ENCODE measurements at places on chromosomes 12 and 14.

GRCh38 chr12:89153341-89153740 lies 199.0 kb downstream of the DUSP6 start:
- DNase-seq, result no peak

- DNase-seq, result no peak
Measured at GRCh38 chr14:25259470-25259869, 209.5 kb upstream of the STXBP6 start.

DNA sequence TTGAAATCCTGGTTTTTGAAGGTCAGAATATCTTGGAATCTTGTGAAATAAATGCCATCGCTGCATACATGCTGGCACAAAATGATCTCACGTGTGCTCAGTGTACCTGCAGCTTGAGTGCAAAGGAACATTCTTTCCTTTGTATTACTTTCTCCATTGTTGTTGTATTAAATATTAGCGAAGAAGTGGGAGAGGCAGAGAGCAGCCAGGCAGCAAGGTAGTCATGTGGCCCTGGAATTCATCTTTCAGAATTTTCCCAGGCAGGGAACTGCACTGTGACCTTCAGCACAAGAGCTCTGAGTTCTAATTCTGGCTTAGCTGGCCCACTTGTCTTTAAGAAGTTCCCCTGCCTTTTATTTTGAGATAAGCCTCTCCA lies 145.5 kb downstream of the PRKCH start:
- DNase-seq, result no peak

- no peak for DNase-seq
Measured at GRCh38 chr12:121550974-121551634, 29.7 kb downstream of the KDM2B start.

DNA sequence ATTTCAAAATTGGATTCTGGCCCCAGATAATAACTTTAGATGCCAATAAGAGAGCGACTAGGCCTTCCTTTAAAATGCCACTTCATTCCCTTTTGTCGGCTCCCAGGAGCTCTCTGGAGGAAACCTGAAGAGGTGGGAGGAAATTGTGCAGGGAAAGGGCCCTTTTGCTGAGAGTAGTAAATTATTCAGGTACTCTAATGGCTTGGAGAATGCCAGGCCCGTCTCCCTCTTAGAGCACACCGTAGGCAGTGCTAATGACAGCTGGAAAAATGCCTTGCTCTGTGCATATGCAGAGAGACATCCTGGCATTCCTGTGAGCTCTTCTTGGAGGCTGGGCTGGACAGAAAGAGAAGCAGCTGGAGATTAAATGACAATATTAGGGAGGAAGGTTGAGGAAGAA lies 115.0 kb upstream of the RPH3A start:
- no peak for DNase-seq

DNA sequence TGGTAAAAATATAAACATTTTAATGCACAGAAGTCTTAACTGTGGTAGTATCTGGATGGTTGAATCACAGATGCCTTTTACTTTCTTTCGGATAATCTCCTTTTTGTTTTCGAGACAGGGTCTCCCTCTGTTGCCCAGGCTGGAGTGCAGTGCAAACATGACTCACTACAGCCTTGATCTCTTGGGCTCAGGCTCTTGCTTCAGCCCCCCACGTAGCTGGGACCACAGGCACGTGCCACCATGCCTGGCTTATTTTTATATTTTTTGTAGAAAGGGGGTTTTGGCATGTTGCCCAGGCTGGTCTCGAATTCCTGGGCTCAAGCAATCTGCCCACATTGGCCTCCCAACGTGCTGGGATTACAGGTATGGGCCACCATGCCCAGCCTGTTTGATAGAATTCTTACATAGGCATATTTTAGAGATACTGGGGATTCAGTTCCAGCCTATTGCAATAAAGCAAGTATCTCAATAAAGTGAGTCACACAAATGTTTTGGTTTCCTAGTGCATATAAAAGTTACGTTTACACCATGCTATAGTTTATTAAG lies 99.2 kb downstream of the SNAPC1 start:
- no peak for DNase-seq

GRCh38 chr12:106685381-106685780 lies 89.1 kb upstream of the RIC8B start:
- DNase-seq, result no peak

GRCh38 chr12:13156277-13156676 lies 40.2 kb upstream of the EMP1 start:
- DNase-seq, result no peak

DNA sequence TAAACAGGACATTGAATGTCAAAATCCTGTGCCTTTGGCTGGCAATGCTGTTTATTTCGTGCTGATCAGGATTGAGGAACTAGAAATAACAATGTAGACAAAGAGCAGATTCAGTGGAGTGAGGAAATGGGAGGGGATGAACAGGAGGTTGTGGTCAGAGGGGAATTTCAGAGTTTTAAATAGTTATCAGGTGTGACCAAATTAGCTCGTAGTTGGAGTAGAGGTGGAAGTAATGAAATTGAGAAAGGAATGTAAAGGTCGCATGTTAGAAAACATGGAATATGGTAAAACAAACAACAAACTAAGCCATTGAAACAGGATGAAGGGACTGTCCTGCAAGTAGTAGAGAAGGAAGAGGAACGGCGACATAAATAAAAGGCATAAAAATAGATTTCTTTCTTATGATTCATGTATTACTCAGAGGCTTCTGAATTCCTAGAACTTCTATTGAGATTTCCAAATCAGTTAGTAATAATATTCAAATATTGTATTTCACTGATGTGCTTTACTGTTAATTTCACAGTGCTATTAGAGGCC lies 9.5 kb upstream of the SAV1 start:
- peak; percentile 64 for DNase-seq

- DNase-seq, result peak; percentile 80
Measured at GRCh38 chr12:118356809-118357256, 15.9 kb downstream of the TAOK3 start.

- DNase-seq, result no peak
Measured at GRCh38 chr14:55802986-55803872, 223.2 kb downstream of the KTN1 start.

Measured in astrocyte of the spinal cord (primary cell).